COLO829 (cell line): ENCODE measurements at places on chromosomes 16 and 17.
A peak's percentile ranks its signal among the peaks of the same experiment; 100 is the strongest.

DNA sequence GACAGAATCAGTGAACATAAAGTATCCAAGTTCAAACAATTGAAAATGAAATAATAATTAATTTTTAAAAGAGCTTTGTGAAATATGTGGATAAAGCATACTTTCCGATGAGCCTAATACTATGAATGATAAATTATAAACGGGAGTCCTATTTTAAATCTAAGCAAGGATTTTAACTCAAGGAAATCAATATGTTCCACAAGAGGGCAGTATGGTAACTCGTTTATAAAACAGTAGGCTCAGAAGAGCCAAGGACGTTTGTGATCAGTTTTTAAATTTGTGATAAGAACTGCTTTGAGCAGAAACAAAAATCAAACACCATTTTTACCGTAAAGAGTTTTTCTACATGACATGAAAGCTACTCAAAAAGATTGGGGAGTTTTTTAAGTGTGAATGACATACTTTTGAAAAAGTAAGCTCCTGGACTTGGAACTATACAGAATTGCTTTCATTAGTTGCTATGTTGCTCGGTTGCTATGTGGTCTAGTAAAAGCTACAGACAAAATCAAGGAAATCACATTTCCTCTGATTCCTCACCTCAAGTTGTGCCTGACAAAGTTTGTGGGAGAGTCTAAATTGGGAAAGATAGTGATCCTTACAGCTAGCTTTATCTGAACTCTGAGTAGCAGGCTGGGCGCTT is 11.8 kb upstream of the TEKT1 start:
- DNase-seq = no peak

DNA sequence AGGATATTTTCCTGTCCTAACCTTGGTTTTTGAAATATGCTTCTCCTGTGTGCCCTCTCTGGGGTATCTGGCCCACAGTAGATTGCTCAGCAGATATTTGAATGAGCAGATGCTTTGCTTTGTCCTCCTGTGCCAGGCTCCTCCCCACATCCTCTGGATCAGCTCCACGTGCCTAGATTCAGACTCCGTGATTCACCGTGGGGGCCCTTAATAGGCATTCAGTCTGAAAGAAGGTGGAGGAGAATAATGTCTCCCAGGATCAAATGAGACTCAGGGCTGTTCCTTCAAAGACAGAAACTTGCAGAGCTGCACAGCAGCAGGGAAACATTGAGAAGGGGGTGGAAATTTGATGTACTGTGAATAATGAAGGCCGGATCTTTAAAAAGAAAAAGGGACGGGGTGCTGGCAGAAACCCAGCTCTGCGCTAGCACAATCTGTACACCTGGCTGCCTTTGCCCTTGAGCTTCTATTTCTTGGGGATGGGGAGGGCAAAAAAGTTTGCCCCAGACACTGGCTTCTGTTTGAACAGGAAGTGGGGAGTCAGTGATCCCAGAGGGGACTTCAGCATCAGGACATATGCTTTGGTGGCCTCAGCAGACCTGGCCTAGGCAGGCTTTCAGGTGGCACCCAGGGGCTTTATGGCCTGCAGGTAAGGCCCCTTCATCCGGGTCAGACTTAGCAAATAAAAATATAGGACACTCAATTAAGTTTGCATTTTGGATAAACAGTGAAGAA is 15.9 kb upstream of the SLC12A3 start:
- no peak for DNase-seq

DNA sequence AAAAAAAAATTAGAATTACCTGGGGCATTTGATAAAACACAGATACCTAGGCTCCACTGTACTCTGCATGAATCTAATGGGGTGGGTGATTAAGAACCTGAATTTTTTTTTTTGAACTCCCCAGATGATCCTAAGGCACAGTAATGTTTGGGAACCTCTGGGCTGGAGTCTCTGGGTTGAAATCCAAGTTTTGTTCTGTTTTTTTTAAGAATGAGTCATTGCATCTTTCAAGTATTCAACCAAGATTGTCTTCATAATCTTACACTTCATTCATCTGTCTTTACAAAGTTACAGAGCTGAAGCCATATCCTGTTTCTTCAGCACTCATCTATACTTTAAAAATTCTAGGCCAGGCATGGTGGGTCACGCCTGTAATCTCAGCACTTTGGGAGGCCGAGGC is 52.6 kb downstream of the PIGL start:
- DNase-seq = peak; percentile 54

DNA sequence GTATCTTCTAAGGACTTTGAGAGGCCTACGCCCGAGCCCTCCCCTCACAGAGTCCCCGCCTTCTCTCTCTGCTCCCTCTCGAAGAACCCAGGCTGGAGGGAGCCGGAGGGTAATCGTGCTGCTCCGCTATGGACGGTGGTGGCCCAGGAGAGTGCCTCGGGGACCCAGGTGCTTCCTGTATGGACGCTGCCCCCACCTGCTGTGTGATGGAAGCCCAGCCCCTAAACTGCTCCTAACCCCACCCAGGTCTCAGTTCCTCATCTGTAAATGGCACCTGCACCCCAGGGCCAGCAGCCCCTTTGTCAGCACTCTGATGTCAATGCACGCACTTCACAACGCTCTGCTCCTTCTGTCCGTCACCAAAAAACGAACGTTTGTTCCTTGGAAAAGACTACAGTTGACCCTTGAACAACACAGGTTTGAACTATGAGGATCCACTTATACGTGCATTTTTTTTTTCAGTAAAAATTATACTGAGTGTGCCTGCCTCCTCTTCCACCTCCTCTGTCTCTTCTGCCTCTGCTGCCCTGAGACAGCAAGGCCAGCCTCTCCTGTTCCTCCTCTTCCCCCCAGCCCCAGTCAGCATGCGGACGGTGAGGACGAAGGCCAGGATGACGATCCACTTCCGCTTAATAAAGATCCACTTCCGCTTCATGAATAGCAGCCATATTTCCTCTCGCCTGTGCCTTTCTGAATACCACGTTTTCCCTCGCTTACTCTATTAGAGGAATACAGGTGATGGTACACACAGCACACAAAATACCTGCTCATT is 118.3 kb downstream of the BANP start:
- DNase-seq = no peak

DNA sequence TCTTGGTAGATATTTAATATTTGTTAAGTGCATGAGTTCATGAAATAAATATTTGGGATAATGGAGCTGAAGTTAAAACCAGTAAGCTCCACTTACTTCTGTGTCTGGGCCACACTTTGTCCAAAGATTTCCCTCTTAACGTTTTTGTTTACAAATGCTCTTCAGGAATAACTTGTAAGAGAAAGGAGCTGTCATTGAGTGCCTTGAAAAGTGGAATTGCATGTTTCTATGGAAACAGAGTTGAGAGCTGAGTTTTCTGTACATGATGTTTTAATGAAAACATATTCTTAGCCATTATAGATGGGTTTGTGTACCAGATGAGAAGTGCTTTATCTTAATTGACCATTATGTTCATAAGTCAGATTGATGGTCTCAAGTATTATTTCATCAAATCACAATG is 1045.4 kb upstream of the EEF2KMT start:
- DNase-seq = no peak

GRCh38 chr17:4788159-4788806 is 481 bp upstream of the GLTPD2 start:
- DNase-seq = no peak
